Type B pancreatic cell (in vitro differentiated cells): ENCODE measurements at places on chromosomes 5 and 9. TPM values are rescaled to one million over a fixed set of nuclear protein-coding genes. Genes with fewer than 3 reads are reported as not detected.

Gene GABRB2
- 2.5 and 6.6 TPM in 2 replicates for total RNA-seq

Gene TMEM174
- total RNA-seq: not detected in 2 replicates

Gene GAPT
- not detected in 2 replicates for total RNA-seq

Gene MACIR
- total RNA-seq: 19.3 and 20.8 TPM in 2 replicates

Gene EPB41L4B
- total RNA-seq: 14.4 and 29.1 TPM in 2 replicates

Gene TMCO6
- total RNA-seq: 26.2 and 29.4 TPM in 2 replicates

Gene MYMK
- total RNA-seq: not detected in 2 replicates

Gene SLC23A1
- total RNA-seq: 1.6 and 2.1 TPM in 2 replicates

GRCh38 chr9:3040761-3041160 is 196.9 kb upstream of the PUM3 start:
- no peaks in the 10 kb centered on the region for H3K27me3 ChIP-seq
- H3K4me3 ChIP-seq: no peak overlapping the region
- H3K27ac ChIP-seq: no peak overlapping the region
- no peak for DNase-seq
- H3K36me3 ChIP-seq: no peaks in the 10 kb centered on the region

- no peak overlapping the region for H3K4me3 ChIP-seq
- no peaks in the 10 kb centered on the region for H3K27me3 ChIP-seq
- DNase-seq: no peak
- H3K36me3 ChIP-seq: peaks cover 6% of the 10 kb centered on the region
- peaks cover 38% of the 10 kb centered on the region for H3K4me1 ChIP-seq
Observed at GRCh38 chr9:91416096-91416712, 7.4 kb downstream of the NFIL3 start.

GRCh38 chr5:160021831-160022446 is 13.0 kb downstream of the TTC1 start:
- H3K4me1 ChIP-seq: peaks cover 10% of the 10 kb centered on the region
- H3K27ac ChIP-seq: peak overlapping the region; percentile 11
- DNase-seq: no peak
- H3K36me3 ChIP-seq: peaks cover 11% of the 10 kb centered on the region

GRCh38 chr9:79512251-79512650 is 59.5 kb upstream of the TLE4 start:
- H3K36me3 ChIP-seq: no peaks in the 10 kb centered on the region
- H3K4me3 ChIP-seq: no peak overlapping the region
- no peak overlapping the region for H3K27ac ChIP-seq
- no peak for DNase-seq
- no peaks in the 10 kb centered on the region for H3K4me1 ChIP-seq
- H3K27me3 ChIP-seq: peaks cover 3% of the 10 kb centered on the region

GRCh38 chr5:176955895-176956294 is 50.7 kb downstream of the UIMC1 start:
- H3K27me3 ChIP-seq: no peaks in the 10 kb centered on the region
- peaks cover 13% of the 10 kb centered on the region for H3K36me3 ChIP-seq
- H3K4me3 ChIP-seq: no peak overlapping the region
- no peak overlapping the region for H3K27ac ChIP-seq
- no peak for DNase-seq

GRCh38 chr9:6247266-6247665 is 31.7 kb downstream of the IL33 start:
- DNase-seq: no peak
- H3K27me3 ChIP-seq: peaks cover 3% of the 10 kb centered on the region
- H3K36me3 ChIP-seq: no peaks in the 10 kb centered on the region
- no peak overlapping the region for H3K27ac ChIP-seq

GRCh38 chr9:36946653-36947052 is 87.4 kb downstream of the PAX5 start:
- no peak for DNase-seq
- no peaks in the 10 kb centered on the region for H3K4me1 ChIP-seq
- no peak overlapping the region for H3K27ac ChIP-seq
- no peaks in the 10 kb centered on the region for H3K36me3 ChIP-seq

DNA sequence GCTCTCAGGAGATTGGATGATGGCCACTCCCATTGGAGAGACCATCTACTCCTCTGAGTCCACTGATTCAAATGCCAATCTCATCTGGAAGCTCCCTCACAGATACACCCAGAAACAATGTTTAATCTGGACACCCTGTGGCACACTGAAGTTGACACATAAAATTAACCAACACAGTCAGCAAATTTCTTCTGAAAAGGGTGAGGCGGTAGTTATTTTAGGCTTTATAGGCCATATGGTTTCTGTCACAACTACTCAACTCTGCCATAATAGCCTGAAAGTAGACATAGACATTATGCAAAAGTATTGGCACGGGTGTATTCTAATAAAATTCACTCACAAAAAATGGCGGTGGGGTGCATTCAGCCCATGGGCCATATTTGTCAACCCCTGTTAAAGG is 244.5 kb upstream of the VLDLR start:
- no peaks in the 10 kb centered on the region for H3K36me3 ChIP-seq
- H3K4me1 ChIP-seq: peaks cover 10% of the 10 kb centered on the region
- H3K27ac ChIP-seq: no peak overlapping the region
- no peak for DNase-seq

GRCh38 chr5:132750471-132751230 is 3.4 kb downstream of the CCNI2 start:
- H3K4me3 ChIP-seq: no peak overlapping the region
- DNase-seq: no peak
- H3K4me1 ChIP-seq: no peaks in the 10 kb centered on the region
- no peak overlapping the region for H3K27ac ChIP-seq
- H3K27me3 ChIP-seq: peaks cover 47% of the 10 kb centered on the region

DNA sequence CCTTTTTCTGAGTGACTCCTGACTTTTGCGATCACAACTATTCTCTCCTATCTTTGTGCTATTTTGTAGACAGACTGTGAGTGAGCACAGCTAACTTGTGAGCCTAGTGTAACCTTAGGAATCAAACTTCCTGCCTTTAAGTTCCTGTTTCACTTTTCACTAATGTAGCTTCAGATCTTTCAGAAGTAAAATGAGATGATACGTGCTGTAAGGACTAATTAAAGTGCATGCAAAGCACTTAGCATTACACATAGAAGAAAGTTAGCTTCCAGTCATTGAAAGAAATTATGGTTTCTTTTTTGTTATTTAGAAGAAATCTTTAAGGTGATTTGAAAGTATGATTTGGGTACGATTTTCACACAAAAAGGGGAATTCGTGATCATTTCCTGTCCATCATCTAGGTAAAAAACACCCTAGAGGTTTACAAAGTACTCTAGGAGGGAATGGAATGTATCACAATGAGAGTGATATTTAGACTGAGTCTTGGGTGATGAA is 122.7 kb downstream of the ST8SIA4 start:
- peaks cover 10% of the 10 kb centered on the region for H3K4me1 ChIP-seq
- H3K4me3 ChIP-seq: no peak overlapping the region
- H3K36me3 ChIP-seq: no peaks in the 10 kb centered on the region
- DNase-seq: no peak
- H3K27me3 ChIP-seq: no peaks in the 10 kb centered on the region
- no peak overlapping the region for H3K27ac ChIP-seq

DNA sequence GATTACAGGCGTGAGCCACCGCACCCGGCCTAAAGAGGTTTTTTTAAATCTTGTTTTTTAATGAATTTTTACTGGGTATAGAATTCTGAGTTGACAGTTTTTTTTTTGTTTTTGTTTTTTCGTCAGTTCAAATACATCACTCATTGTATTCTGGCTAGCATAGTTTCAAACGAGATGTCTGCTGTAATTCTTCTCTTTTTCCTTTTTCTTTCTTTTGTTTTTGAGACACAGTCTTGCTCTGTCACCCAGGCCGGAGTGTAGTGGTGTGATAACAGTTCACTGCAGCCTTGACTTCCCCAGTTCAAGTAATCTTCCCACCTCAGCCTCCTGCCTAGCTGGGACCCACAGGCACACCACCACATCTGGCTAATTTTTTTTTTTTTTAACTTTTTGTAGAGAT is 2.2 kb upstream of the PRRT1B start:
- no peaks in the 10 kb centered on the region for H3K4me1 ChIP-seq
- H3K27me3 ChIP-seq: peaks cover 26% of the 10 kb centered on the region
- no peak overlapping the region for H3K4me3 ChIP-seq

- H3K36me3 ChIP-seq: peaks cover 9% of the 10 kb centered on the region
- H3K4me1 ChIP-seq: no peaks in the 10 kb centered on the region
- no peak overlapping the region for H3K4me3 ChIP-seq
- no peaks in the 10 kb centered on the region for H3K27me3 ChIP-seq
- no peak overlapping the region for H3K27ac ChIP-seq
- no peak for DNase-seq
Observed at GRCh38 chr5:81632679-81633078, 118.2 kb downstream of the SSBP2 start.

- H3K4me3 ChIP-seq: no peak overlapping the region
- H3K4me1 ChIP-seq: peaks cover 53% of the 10 kb centered on the region
- no peak for DNase-seq
- H3K27me3 ChIP-seq: no peaks in the 10 kb centered on the region
- peaks cover 20% of the 10 kb centered on the region for H3K36me3 ChIP-seq
Observed at GRCh38 chr5:139186752-139187326, 11.3 kb downstream of the SIL1 start.

DNA sequence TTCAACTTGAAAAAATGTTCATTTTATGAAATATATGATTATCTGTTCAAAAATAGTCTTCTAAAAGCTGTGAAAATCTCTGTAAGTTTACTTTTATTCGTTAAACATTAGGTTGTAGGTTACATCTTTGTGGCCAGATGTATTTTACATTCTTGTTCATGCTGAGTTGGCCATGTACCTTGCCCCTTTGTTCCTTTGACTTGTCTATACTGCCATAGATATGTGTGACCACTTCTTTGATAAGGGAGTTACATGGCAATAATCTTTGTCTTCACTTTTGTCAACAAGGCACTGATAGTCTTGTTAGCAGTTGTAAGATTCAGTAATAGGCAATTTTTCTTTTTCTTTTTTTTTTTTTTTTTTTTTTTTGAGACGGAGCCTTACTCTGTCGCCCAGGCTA is 15.9 kb downstream of the SEC24A start:
- H3K27ac ChIP-seq: no peak overlapping the region
- H3K4me1 ChIP-seq: no peaks in the 10 kb centered on the region
- H3K27me3 ChIP-seq: no peaks in the 10 kb centered on the region
- H3K4me3 ChIP-seq: no peak overlapping the region
- peaks cover 14% of the 10 kb centered on the region for H3K36me3 ChIP-seq
- DNase-seq: no peak

DNA sequence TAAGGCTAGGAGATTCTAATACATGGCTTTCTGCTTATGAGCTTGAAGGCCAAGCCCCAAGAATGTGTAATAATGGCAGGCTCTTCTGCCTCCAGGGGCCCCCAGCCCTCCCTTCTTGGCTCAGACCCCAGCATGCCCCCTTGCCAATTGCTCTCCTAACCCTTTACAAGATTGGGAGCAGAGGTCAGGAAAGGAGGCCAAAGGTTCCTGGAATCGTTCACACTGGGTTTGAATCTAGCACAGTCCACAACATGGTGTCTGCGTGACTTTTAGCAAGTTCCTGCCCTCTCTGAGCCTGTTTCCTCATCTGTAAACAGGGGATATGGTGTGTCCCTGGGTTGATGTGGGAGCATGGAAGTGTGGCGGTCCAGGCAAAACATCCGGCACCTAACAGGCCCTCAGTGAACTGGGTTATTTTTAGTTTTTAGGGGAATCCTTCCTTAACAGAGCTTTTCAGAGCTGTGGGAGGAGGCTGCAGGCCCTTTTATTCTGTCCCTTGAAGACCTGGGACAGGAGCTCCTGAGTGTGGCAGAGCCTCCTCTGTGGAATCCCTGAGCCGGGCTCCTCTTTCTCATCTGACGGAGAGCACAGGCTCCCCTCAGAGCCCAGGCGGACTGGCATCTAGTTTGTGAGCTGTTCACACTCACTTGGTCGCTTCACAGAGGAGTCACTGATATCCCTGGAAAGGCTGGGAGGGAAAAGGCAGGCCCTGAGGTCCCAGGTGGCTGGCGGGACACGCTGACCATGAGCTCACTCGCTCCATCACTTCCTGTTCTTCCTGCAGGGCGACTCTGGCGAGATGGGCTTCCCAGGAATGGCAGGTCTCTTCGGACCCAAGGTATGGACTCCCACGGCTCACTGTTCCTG is 23.4 kb upstream of the ORM1 start:
- no peak overlapping the region for H3K27ac ChIP-seq
- H3K4me1 ChIP-seq: no peaks in the 10 kb centered on the region
- no peaks in the 10 kb centered on the region for H3K27me3 ChIP-seq
- H3K36me3 ChIP-seq: peaks cover 25% of the 10 kb centered on the region
- DNase-seq: peak; percentile 62
- no peak overlapping the region for H3K4me3 ChIP-seq

DNA sequence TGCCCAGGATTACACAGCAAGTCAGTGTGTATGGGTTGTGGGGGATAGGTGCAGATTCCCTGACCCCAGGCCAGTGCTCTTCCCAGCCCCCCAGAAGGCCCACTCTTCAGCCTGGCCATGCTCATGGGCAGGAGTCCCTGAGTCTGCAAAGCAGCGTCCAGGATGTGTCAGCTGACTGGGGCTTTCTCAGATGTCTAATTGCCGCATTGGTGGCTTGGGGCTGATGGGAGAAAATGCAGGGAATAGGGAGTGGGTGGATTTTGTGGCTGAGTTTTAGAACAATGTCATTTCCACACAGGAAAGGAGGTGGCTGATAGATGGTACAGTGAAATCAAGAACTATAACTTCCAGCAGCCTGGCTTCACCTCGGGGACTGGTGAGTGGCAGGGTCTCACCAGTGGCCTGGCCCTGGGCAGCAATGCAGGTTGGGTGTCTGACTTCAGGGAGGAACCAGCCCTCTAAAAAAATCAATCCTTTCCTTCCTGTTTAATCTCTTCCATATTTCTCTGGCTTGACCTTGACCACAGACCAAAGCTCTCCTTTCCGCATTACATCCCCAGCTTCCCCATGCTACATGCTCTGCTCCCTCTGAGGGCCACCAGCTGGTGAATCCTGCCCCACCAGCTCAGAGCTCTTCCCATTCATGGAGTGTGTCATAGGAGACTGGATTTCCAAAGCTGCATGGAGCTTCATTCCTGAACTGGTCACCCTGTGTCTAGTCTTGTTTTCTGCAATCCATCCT is 14.2 kb downstream of the GLIPR2 start:
- DNase-seq: no peak
- peaks cover 11% of the 10 kb centered on the region for H3K36me3 ChIP-seq
- no peak overlapping the region for H3K27ac ChIP-seq
- H3K4me1 ChIP-seq: peaks cover 16% of the 10 kb centered on the region
- no peaks in the 10 kb centered on the region for H3K27me3 ChIP-seq

- H3K36me3 ChIP-seq: peaks cover 18% of the 10 kb centered on the region
- no peak overlapping the region for H3K4me3 ChIP-seq
- no peak overlapping the region for H3K27ac ChIP-seq
Observed at GRCh38 chr9:75911390-75911789, 20.9 kb downstream of the PCSK5 start.

GRCh38 chr5:121867403-121867802 is 15.7 kb downstream of the FTMT start:
- no peaks in the 10 kb centered on the region for H3K36me3 ChIP-seq
- no peaks in the 10 kb centered on the region for H3K4me1 ChIP-seq
- no peaks in the 10 kb centered on the region for H3K27me3 ChIP-seq
- H3K27ac ChIP-seq: no peak overlapping the region

GRCh38 chr9:112135706-112136105 is 39.4 kb downstream of the SUSD1 start:
- H3K36me3 ChIP-seq: peaks cover 22% of the 10 kb centered on the region
- H3K27me3 ChIP-seq: no peaks in the 10 kb centered on the region
- no peak for DNase-seq
- H3K4me1 ChIP-seq: no peaks in the 10 kb centered on the region
- no peak overlapping the region for H3K4me3 ChIP-seq
- peak overlapping the region; percentile 51 for H3K27ac ChIP-seq
